ENCODE measurements at places on chromosomes 6 and 20.

GRCh38 chr6:140663772-140664171 lies 1289.3 kb upstream of the CITED2 start:
- DNase-seq = no peak

DNA sequence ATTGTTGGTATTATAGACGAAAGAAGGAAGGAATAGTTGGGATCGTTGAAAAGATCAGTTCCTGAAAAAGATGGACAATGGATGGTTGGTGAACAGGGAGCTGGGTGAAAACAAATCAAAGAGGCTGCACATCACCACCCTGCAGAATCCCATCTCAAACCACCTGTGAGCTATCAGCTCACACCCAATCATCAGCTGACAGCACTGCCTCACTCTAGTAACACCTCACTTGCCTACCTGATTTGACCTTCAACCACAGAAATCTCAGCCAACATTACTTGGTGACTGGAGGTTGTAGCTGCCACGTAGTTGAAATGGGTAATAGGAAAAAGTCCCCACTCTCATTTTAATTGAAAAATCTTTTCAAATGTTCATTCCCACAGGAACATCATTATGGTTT lies 101.8 kb upstream of the DST start:
- no peak for DNase-seq

GRCh38 chr6:112682071-112682470 lies 334.9 kb downstream of the RFPL4B start:
- no peak for DNase-seq

DNA sequence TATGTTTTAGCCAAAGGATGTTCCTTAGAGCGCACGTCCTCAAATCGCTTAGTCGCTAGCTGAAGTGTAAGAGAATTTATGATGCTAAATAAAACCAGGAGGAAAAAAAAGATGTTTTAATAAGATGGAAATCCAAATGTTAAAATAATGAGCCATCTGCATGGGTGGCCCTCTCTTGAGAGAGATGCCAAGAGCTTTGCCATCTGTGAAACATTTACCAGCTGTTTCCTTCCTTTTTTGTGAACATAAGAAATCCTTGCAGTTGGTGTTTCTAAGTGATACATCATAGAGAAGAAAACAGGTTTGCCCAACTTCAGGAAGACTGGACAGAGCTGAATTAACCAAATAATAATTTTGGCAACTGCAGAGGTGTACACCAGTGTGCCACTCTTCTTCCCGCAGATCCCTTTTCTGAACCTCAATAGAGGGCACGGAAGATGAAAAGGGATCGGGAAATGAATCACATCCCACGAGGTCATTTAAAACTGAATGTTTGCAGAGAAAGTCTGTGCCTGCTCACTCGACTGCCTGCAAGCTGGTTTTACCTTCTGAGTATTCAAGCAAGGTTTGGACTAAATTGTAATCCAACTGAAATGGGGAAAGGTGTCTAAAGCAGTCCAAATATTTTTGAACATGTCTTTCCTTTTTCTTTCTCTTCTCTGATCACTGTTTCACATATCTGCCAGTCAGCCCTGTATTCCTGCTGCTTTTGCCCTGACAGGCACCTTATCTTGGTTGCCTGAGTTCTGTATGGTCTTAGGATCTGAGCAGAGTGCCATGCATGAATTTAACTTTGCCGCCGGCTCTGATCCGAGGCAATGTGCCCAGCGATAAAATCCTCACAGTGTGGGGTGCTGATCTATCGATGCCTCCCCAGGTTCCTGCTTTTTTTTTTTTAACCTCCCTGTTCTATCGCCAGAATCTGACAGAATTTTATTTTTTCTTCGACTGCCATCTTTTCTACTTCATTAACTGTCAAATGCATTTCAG lies 35.5 kb upstream of the TSHZ2 start:
- no peak for DNase-seq

DNA sequence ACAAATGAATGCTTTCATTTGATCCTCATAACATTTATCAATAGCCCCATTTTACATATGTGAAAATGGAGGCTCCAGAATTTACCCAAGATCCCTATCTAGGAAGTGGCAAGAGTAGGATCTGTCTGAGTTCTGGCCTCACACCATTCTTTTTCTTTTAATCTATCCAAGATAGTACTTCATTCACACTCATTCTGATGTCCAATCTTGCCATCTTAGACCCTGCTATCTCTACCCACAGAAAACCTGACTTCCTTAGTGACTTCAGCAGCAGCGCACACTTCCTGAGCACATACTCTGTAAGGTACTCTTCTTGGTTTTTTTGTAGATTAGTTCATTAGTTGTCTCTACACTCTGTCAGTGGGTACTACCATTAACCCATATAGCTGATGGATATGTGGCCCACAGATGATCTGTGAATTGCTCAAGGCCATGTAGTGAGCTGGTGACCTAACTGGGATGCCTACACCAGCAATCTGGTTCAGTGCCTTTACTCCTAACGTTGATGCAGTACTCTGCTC lies 36.3 kb downstream of the COX4I2 start:
- DNase-seq = no peak

- no peak for DNase-seq
Observed at GRCh38 chr20:24461848-24462247, 7.6 kb upstream of the SYNDIG1 start.

DNA sequence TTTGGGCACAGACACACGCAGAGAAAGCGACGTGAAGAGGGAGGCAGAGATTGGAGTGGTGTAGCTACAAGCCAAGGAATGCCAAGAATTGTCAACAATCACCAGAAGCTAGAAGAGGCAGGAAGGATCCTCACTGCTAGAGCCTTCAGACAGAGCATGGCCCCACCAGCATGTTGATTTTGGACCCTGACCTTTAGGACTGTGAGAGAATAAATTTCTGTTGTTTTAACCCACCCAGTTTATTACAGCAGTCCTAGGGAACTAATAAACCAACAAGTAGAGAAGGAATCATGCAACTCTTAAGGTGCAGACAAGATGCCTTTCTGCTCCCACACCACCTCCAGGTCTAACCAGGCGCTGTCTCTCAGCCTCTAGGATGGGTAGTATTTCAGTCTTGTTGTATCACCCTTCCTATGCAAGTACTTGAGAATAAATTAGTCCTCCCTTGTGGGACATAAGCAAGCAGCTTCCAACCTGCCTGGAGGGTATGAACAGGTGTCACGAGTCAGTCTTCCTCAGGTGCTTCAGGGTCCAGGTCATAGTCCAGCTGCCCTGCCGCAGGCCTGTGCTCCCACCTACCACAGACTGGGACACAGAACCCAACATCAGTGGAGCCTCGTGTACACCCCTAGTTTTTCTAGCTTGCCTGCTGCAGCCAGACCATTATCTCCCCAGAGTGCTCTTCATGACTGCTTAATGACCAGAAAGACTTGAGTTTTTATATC lies 46.4 kb upstream of the CCN2 start:
- DNase-seq = no peak

- DNase-seq = no peak
Observed at GRCh38 chr6:15879371-15880261, 216.8 kb upstream of the DTNBP1 start.

- DNase-seq = no peak
Observed at GRCh38 chr6:151409679-151410078, 18.3 kb upstream of the ZBTB2 start.

- DNase-seq = no peak
Observed at GRCh38 chr6:124022641-124023040, 219.0 kb downstream of the NKAIN2 start.

GRCh38 chr6:76876922-76877553 lies 586.3 kb downstream of the HTR1B start:
- DNase-seq = no peak

All from T follicular helper cell (primary cell).